Neural progenitor cell (in vitro differentiated cells): ENCODE measurements at places on chromosomes 3 and 15. TPM values are rescaled to one million over a fixed set of nuclear protein-coding genes. Genes with fewer than 3 reads are reported as not detected.

DNA sequence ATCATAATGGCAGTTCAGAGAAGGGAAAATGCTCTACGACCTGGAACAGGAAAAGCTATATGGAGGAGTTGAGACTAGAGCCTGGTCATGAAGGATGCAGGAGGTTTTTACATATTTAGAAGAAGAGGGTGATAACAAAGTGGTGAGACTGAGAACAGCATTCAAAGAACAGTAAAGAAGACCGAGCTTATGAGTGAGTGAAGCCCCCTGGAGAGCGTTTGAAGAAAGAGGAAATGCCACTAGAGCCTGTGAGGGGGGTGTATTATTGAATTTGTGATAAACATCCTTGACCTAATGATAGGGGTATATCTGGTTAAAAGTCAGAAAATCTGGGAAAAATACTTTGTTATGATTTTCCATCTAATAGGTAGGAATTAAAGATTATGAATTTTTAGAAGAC, 4.2 kb downstream of the PARP9 start:
- H3K27me3 ChIP-seq = peaks cover 19% of the 10 kb centered on the region
- no peak overlapping the region for H3K27ac ChIP-seq
- no peak for DNase-seq
- H3K36me3 ChIP-seq = no peaks in the 10 kb centered on the region
- peaks cover 12% of the 10 kb centered on the region for H3K4me1 ChIP-seq
- H3K4me3 ChIP-seq = no peak overlapping the region

DNA sequence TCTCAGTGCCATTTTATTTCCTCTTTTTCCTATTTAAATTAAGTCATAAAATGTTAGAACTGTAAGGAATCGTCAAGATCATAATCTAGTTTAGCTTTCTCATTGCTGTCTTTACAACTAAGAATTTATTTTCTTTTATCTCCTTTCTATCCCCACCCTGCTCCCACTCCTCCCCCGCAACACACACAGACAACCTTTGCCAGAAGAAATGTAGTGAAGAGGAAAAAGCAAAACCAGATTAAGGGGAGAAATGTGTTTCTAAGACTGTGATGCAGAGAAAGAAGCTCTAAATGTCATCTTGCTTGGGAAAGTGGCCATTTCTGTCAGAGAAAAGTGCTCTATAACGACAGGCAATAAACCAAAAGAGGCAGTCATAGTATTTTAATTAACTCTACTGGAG, 78.3 kb upstream of the MLF1 start:
- peaks cover 9% of the 10 kb centered on the region for H3K36me3 ChIP-seq
- no peaks in the 10 kb centered on the region for H3K27me3 ChIP-seq
- H3K4me3 ChIP-seq = no peak overlapping the region
- peaks cover 16% of the 10 kb centered on the region for H3K4me1 ChIP-seq

- H3K4me3 ChIP-seq = no peak overlapping the region
- DNase-seq = no peak
- H3K4me1 ChIP-seq = no peaks in the 10 kb centered on the region
- no peak overlapping the region for H3K27ac ChIP-seq
- no peaks in the 10 kb centered on the region for H3K27me3 ChIP-seq
- H3K36me3 ChIP-seq = no peaks in the 10 kb centered on the region
These were observed 36.6 kb downstream of the ATP6V1A start for GRCh38 chr3:113783463-113783862.

DNA sequence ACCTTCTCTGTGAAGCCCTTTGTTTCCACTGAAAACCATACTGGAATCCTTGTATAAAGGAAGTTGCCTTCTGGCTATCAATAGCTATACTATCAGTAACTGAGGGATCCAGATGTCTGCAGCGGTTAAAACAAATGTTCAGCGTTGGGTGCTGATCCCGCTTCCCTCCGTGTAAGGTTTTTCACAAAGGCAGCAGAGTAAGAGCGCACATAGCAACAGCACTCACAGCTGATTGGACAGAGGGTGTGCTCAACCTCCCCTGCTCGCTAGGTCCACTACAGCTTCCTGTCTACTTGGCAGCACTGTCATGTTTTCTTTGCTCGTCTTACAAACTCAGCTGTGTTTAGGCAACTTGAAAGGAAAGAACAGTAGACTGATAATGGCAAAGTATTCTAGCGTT, 27.3 kb downstream of the ATOSA start:
- H3K27ac ChIP-seq = peak overlapping the region; percentile 64
- no peaks in the 10 kb centered on the region for H3K36me3 ChIP-seq
- peak overlapping the region; percentile 36 for H3K4me3 ChIP-seq
- H3K27me3 ChIP-seq = no peaks in the 10 kb centered on the region
- peak; percentile 84 for DNase-seq
- peaks cover 34% of the 10 kb centered on the region for H3K4me1 ChIP-seq

DNA sequence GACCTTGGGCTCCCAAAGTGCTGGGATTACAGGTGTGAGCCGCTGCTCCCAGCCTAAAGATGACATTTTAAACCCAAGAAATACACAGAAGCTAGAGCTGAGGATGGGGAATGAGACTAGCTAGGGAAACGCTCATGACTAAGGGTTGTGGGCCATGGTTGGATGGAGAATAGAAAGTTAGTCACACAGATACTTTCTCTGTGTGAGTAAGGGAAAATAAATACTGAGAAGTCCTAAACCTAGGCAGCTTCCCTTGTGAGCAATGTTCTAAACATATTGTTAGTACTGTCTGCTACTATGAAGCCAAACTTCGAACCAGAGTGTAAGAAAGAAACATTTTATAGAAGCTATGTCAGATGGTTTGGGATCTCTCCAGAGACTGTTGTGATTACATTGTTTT, 304.8 kb upstream of the STAC start:
- H3K4me1 ChIP-seq = no peaks in the 10 kb centered on the region
- H3K27me3 ChIP-seq = no peaks in the 10 kb centered on the region
- DNase-seq = no peak
- no peak overlapping the region for H3K27ac ChIP-seq
- H3K36me3 ChIP-seq = no peaks in the 10 kb centered on the region
- H3K4me3 ChIP-seq = no peak overlapping the region

GRCh38 chr3:195548006-195548405, 4.9 kb upstream of the PPP1R2 start:
- no peaks in the 10 kb centered on the region for H3K36me3 ChIP-seq
- no peak for DNase-seq
- no peak overlapping the region for H3K27ac ChIP-seq
- no peaks in the 10 kb centered on the region for H3K4me1 ChIP-seq

DNA sequence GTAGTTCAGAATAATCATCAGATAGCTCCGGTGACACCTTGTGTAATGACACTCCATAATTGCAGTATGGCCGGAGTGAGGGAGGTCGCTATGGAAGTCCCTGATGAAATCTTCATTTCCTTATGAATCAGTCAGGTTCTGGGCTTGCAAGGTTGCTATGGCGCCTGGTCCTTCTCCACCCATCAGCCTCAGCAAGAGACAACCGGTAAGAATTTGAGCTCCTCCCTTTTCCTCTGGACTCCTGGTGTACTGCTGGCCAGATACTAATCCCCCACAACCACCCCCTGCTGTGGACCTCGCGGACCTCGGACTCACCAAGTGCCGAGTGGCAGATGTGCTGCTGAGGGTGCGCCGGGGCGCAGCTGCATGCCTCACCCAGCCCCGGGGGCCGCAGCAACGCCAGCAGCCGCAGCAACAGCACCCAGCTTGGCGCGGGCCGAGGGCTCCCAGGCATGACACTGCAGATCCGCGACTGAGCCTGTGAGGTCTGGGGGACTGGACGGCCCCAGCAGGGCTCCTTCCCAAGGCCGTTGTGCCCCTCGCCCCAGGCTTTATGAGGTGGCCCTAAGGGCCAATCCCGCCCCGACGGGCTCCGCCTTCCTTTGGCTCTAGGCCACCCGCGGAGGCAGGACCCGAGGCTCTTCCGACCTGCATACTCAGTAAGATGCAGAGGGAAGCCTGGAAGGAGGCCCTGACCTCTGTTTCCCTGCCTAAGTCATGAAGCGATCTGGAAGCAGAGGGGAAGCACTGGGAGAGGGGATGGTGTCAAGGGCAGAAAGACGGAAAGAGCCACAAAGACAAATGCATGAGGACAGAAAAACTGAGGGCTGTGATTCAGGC, at the start of gene TIMP4:
Gene TIMP4, minus strand, starts transcription at position 526 of the 840 bp plus-strand sequence. Its CDS starts 72 bp downstream, at position 454.
- H3K36me3 ChIP-seq = no peaks in the 10 kb centered on the region
- H3K4me3 ChIP-seq = peak within 1 kb of the TSS; percentile 42
- H3K4me1 ChIP-seq = peaks cover 16% of the 10 kb centered on the region
- H3K27ac ChIP-seq = no peak within 1 kb of the TSS
- DNase-seq = peak; percentile 54
- peaks cover 32% of the 10 kb centered on the region for H3K27me3 ChIP-seq

- H3K36me3 ChIP-seq = no peaks in the 10 kb centered on the region
- no peak overlapping the region for H3K4me3 ChIP-seq
- no peak for DNase-seq
- no peaks in the 10 kb centered on the region for H3K27me3 ChIP-seq
- no peaks in the 10 kb centered on the region for H3K4me1 ChIP-seq
- H3K27ac ChIP-seq = no peak overlapping the region
These were observed 195.9 kb downstream of the TP63 start for GRCh38 chr3:189827108-189827507.

GRCh38 chr3:19811689-19812088, 122.3 kb downstream of the EFHB start:
- no peak overlapping the region for H3K27ac ChIP-seq
- no peaks in the 10 kb centered on the region for H3K4me1 ChIP-seq
- no peaks in the 10 kb centered on the region for H3K36me3 ChIP-seq
- no peaks in the 10 kb centered on the region for H3K27me3 ChIP-seq
- DNase-seq = no peak

HYAL1 gene
- total RNA-seq = 1.6 and 3.0 TPM in 2 replicates

A4GNT gene
- not detected in 2 replicates for total RNA-seq

CORO2B gene
- 1.0 and 3.3 TPM in 2 replicates for total RNA-seq
